ENCODE measurements at places on chromosomes 13 and 19.

- no peak for DNase-seq
Observed at GRCh38 chr13:19362946-19363510, 181.4 kb upstream of the TUBA3C start.

- DNase-seq, result no peak
Observed at GRCh38 chr19:2084993-2085720, 11.0 kb downstream of the MOB3A start.

GRCh38 chr13:31807090-31807541 is 67.8 kb downstream of the RXFP2 start:
- no peak for DNase-seq

GRCh38 chr13:20528452-20528851 is 2.8 kb upstream of the CRYL1 start:
- no peak for DNase-seq

DNA sequence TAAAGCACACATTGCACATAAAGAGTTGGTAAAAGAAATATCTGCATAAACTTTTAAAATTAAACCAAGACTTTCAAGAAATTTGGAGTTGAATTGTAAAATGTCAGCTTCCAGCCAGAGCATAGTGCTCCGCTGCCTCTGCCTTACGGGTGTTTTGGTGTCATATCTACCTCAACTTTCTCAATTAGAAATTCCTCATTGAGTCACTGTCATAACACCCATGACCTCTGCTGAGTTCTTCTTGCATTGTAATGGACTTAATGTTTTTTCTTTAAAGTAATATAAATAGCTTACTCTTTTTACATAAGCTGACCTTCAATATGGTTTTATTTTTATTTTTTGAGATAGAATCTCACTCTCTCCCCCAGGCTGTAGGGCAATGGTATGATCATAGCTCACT is 551.0 kb upstream of the NBEA start:
- no peak for DNase-seq

DNA sequence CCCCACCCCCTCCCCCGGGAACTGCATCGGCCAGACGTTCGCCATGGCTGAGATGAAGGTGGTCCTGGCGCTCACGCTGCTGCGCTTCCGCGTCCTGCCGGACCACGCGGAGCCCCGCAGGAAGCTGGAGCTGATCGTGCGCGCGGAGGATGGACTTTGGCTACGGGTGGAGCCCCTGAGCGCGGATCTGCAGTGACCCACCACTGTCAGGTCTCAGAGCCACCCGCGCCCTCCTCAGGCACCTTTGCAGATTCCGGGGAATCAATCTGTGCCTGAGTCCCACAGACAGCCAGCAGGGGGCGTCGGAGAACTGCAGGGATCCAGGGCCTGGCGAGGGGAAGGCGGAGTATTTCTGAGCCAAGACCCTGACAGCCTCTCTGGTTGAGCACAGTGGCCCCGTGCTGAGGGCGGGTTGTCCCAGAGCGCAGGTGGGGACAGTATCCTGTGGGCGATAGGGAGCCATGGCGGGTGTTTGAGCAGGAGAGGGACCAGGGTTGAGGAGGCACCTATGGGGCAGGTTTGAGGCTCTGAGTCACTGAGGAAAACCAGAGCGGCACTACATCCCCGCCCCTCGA is 30.4 kb upstream of the CYP4F8 start:
- no peak for DNase-seq

DNA sequence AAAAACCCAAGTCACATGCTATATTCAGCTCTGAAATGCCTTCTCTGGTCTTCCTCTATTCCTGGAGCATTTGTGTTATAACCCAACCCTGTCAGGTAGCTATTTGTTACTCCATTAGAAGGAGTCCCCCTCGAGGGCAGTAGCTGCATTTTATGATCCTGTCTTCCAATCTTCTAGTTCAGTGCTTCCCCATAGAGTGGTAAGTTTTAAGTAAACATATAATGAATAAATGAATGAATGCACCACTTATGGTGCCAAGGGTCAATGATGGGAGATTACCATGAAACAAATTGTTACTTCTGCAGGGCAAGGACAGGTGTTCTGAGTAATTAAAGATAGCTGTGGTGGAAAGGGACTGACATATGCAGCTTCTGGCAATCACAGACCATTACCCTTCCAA is 4.0 kb downstream of the RASL11A start:
- no peak for DNase-seq
